Spinal cord (tissue), 10 donors: ENCODE measurements at places on chromosomes 13 and 19.
A peak's percentile ranks its signal among the peaks of the same experiment; 100 is the strongest.

GRCh38 chr19:2320049-2320448, 8.3 kb downstream of the LSM7 start:
- DNase-seq = no peak

- DNase-seq = no peak
Observed at GRCh38 chr13:49319951-49320350, 72.2 kb downstream of the CDADC1 start.

GRCh38 chr19:29321116-29321515, 108.2 kb upstream of the UQCRFS1 start:
- DNase-seq = no peak

DNA sequence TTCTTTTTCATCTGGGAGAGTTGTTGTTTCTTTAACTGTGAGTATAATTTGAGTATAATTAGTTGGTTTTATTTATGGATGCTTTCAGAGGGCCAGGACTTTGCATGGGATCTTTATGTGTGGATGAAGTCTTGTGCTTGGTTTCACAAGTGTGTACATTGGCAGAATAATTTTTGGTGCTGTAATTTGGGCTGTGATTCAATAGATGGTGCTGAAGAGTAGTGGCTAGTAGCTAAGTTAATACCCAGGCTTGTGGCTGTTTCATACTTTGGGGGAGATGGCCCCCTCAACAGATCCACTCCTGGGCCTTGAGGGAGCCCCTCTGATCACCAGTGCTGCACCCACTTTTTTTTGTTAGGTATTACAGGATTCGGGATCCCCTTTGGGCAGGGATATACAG, 1142.4 kb downstream of the SLITRK1 start:
- DNase-seq = no peak

DNA sequence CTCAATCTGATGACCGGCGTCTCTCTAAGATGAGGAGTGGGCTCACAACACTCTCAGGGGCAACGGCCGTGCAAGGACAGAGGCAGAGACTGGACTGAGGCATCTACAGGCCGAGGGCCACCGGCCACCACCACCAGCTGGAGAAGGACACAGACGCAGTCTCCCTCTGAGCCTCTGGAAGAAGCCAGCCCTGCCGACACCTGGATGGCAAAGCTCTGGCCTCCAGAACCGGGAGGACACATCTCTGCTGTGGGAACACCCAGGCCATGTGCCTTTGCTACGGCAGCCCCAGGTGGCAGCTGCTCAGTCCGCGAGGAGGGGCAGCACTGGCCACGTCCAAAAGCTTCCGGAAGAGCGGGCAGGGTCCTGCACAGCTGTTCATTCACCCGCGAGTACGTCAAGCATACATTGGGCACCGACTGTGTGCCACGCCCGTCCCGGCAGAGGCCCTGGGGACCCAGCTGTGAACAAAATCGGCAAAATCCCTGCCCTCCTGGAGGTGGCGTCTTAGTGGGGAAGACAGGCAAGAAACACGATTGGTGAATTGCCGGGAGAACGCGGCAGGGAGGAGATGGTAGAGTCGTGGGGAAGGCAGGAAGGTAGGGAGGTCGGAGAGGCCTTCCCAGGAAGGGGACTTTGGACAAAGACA, 17.1 kb downstream of the C2CD4C start:
- no peak for DNase-seq

GRCh38 chr19:14089662-14090508, 666 bp downstream of the SAMD1 start:
- no peak for DNase-seq

DNA sequence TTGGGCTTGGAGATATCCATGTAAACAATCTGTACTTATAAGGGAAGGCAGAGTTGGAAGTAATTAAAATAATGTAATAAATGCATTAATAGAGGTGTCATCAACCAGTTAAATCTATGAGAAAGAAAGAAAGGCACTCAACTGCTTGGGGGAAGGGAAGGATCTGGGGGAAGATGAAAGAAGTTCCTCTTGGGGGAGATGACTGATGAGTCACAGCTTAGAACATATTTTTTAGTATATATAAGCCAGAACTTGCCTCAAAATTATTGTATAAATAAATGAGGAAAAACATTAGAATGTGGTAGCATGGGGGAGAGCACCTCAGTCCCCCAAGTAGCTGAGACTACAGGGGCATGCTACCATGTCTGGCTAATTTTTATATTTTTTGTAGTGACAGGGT, 205.8 kb downstream of the GGACT start:
- DNase-seq = no peak

GRCh38 chr13:63554157-63554556, 2138.5 kb upstream of the PCDH20 start:
- DNase-seq = no peak

DNA sequence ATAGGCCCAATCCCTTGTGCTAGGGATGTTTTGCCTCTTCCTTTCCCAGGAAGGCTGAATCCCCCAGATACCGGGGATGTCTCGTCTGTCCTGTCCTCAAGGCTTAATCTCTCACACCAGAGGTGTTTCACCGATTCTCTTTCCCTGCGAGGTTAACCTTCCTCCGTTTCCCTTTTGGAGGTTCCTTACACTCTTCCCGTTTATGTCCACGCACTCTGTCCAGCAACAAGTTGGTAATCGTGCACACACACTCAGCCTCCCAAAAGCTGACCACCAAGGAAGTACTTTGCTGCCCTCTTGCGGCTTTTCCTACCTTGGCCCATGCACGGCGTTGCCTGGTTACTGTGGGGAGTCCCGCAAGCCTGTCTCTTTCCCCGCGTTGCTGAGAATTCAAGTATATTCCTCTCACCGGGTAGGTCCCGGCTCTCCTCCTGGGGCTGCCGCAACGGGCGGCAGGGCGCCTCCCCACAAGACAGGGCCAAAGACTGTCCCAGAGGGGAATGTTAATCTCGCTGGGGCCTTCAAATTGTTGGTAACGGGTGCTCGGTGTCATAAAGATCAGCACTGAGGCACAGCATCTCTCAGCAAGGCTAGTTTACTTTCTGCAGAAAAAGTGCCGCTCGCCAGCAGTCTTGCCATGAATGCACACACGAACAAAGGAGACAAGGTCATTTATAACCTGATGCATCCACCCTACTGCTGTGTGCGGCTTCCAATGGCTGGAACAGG, 36.7 kb upstream of the CD177 start:
- DNase-seq = no peak

- no peak for DNase-seq
Observed at GRCh38 chr19:42199440-42200115, 17.9 kb downstream of the DEDD2 start.

DNA sequence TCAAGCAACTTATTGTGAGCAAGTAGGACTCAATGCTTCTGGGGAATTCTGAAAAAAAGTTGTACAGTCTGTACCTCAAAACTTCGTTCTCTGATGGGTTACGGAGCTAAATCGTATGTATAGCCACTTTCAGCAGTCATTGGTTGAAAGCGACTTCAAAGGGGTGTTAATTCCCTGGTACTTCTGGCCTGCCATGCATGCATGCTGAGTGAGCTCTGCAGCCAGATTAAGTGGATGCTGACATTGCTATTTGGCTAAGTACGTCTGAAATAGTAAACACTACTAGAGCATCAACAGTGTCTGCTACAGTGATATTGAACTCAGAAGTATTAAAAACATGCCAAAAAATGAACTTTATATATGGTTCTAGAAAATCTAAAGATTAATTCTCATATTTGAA, 1183.1 kb upstream of the PCDH20 start:
- no peak for DNase-seq

GRCh38 chr19:13865571-13866462, 11.1 kb upstream of the NANOS3 start:
- DNase-seq = peak; percentile 66

GRCh38 chr19:11088506-11089253, 583 bp upstream of the LDLR start:
- DNase-seq = no peak

GRCh38 chr13:83423381-83423780, 458.9 kb downstream of the SLITRK1 start:
- DNase-seq = no peak

DNA sequence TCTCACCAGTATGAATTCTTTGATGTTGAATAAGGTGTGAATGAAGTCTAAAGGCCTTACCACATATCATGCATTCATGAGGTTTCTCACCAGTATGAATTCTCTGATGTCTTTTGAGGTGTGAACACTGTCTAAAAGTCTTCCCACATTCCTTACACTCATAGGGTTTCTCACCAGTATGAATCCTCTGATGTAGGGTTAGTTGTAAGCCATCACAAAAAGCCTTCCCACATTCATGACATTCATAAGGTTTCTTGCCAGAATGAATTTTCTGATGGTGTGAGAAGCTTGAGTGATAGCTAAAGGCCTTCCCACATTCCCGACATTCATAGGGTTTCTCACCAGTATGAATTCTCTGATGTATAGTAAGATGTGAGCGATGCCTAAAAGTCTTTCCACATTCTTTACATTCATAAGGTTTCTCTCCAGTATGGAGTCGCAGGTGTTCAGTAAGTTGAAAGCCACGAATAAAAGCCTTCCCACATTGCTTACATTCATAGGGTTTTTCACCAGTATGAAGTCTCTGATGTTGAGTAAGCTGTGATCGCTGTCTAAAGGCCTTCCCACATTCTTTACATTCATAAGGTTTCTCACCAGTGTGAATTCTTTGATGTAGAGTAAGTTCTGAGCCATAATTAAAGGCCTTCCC, 27.7 kb downstream of the ZNF461 start:
- DNase-seq = no peak
